ENCODE measurements at places on chromosomes 13 and 19.
A peak's percentile ranks its signal among the peaks of the same experiment; 100 is the strongest.

- H3K27me3 ChIP-seq, result no peaks in the 10 kb centered on the region
- no peak for DNase-seq
- no peak overlapping the region for H3K27ac ChIP-seq
Observed at GRCh38 chr13:79767126-79767525, 286.2 kb downstream of the NDFIP2 start.

- DNase-seq, result no peak
- no peak overlapping the region for H3K27ac ChIP-seq
- H3K4me3 ChIP-seq, result no peak overlapping the region
- H3K4me1 ChIP-seq, result peaks cover 16% of the 10 kb centered on the region
- H3K36me3 ChIP-seq, result peaks cover 4% of the 10 kb centered on the region
Observed at GRCh38 chr13:44574466-44574855, 1.7 kb downstream of the TSC22D1 start.

GRCh38 chr19:49413348-49413747 is 9.9 kb downstream of the PTH2 start:
- H3K4me1 ChIP-seq, result peaks cover 33% of the 10 kb centered on the region
- no peak overlapping the region for H3K4me3 ChIP-seq
- H3K36me3 ChIP-seq, result peaks cover 5% of the 10 kb centered on the region
- peaks cover 14% of the 10 kb centered on the region for H3K27me3 ChIP-seq

DNA sequence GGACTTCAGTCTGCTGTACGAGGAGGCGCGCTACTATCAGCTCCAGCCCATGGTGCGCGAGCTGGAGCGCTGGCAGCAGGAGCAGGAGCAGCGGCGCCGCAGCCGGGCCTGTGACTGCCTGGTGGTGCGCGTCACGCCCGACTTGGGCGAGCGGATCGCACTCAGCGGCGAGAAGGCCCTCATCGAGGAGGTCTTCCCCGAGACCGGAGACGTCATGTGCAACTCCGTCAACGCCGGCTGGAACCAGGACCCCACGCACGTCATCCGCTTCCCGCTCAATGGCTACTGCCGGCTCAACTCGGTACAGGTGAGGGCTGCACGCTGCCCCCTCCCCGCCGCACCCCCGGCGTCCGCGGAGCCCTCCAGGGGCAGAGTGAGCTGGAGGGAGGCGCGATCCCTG is 14.6 kb downstream of the KCTD15 start:
- H3K4me1 ChIP-seq, result peaks cover 2% of the 10 kb centered on the region
- H3K4me3 ChIP-seq, result no peak overlapping the region
- H3K36me3 ChIP-seq, result no peaks in the 10 kb centered on the region
- H3K27ac ChIP-seq, result no peak overlapping the region
- DNase-seq, result no peak
- no peaks in the 10 kb centered on the region for H3K27me3 ChIP-seq

DNA sequence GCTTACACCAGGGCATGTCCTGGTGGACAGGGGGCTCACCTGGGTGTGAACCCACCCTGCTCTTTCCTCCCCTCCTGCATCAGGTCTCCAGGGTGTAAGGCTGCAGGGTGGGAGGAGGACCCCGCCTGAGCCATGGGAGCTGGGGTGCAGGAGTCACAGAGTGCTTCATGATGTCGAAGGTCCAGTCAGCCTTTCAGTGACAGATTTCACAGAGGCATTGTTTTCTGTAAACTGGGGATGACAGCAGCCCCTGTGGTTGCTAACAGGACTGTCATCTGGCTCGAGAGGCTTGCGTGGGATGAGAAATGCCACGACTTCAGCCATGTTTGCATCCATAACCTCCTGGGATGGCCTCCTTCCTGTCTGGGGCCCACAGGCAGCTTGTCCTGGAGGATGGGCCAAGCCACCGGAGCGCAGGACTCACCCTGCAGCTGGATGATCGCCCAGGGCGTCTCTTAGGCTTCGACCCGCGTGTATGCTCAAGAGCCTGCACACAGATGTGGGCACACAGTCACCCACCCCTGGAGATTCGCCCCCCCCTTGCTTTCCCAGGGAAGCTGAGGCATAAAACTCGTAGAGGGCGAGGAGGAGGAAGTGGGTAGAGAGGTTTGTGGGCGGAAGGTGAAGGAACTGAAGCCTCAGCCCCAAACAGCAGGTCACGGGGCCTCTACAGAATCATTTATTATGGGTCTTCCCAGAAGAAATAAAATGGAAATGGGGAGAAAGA is 4.9 kb downstream of the NANOS3 start:
- peak overlapping the region; percentile 73 for H3K4me3 ChIP-seq
- H3K36me3 ChIP-seq, result no peaks in the 10 kb centered on the region
- H3K4me1 ChIP-seq, result peaks cover 32% of the 10 kb centered on the region
- peak overlapping the region; percentile 84 for H3K27ac ChIP-seq
- H3K27me3 ChIP-seq, result no peaks in the 10 kb centered on the region

GRCh38 chr13:39100996-39101738 is 62.9 kb downstream of the NHLRC3 start:
- no peaks in the 10 kb centered on the region for H3K27me3 ChIP-seq
- no peak overlapping the region for H3K27ac ChIP-seq
- H3K4me1 ChIP-seq, result peaks cover 2% of the 10 kb centered on the region

DNA sequence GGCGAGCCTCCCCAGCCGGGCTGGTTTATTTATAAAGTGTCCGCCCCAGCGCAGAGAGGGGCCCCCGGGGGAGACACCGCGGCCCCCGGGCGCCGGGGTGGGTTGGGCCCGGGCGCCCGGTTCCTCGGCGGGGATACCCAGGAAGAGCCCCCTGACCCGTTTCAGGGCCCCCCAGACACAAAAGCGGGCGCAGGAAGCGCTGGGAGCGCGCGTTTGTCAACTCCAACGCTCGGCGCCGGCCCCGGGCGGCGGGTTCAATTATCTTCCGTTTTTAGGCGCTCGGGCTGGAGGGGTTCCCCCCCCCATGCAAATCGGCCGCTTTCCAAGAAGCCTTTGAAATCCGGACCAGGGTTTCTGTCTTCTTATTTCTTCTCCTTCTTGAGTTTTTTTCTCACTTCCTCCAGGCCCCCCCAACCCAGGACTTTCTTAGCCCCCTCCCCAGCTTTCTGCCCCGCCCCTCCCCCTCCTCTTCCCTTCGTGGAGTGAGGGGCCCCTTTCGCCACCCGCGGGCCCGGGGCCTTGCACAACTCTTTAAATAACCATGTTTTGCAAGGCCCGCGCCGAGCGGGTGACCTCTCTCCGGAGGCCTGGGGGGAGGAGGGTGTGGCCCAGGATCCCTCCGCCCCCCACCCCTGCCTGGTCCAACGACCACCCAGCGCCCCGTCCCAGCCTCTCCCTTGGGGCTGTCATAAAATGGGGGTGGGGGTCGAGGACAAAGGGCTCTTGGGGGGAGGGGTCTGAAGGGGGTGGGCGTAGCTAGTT is 935 bp downstream of the ARID3A start:
- H3K4me3 ChIP-seq, result peak overlapping the region; percentile 81
- peak overlapping the region; percentile 80 for H3K27ac ChIP-seq
- H3K27me3 ChIP-seq, result no peaks in the 10 kb centered on the region
- peak; percentile 42 for DNase-seq

- H3K27ac ChIP-seq, result no peak overlapping the region
- H3K27me3 ChIP-seq, result no peaks in the 10 kb centered on the region
- DNase-seq, result no peak
- no peaks in the 10 kb centered on the region for H3K36me3 ChIP-seq
Observed at GRCh38 chr19:18770663-18771327, 20.3 kb downstream of the COMP start.

- no peaks in the 10 kb centered on the region for H3K27me3 ChIP-seq
- no peak for DNase-seq
- H3K36me3 ChIP-seq, result peaks cover 5% of the 10 kb centered on the region
- no peak overlapping the region for H3K4me3 ChIP-seq
- peaks cover 3% of the 10 kb centered on the region for H3K4me1 ChIP-seq
Observed at GRCh38 chr19:2421581-2422306, 5.6 kb downstream of the TIMM13 start.

- peaks cover 5% of the 10 kb centered on the region for H3K4me1 ChIP-seq
- DNase-seq, result no peak
- no peak overlapping the region for H3K4me3 ChIP-seq
- H3K27me3 ChIP-seq, result no peaks in the 10 kb centered on the region
- H3K27ac ChIP-seq, result no peak overlapping the region
Observed at GRCh38 chr19:9671655-9672054, 3.2 kb downstream of the ZNF562 start.

- DNase-seq, result no peak
- H3K4me3 ChIP-seq, result no peak overlapping the region
- no peaks in the 10 kb centered on the region for H3K4me1 ChIP-seq
- no peaks in the 10 kb centered on the region for H3K36me3 ChIP-seq
- H3K27me3 ChIP-seq, result no peaks in the 10 kb centered on the region
Observed at GRCh38 chr13:85469320-85469719, 329.9 kb downstream of the SLITRK6 start.

DNA sequence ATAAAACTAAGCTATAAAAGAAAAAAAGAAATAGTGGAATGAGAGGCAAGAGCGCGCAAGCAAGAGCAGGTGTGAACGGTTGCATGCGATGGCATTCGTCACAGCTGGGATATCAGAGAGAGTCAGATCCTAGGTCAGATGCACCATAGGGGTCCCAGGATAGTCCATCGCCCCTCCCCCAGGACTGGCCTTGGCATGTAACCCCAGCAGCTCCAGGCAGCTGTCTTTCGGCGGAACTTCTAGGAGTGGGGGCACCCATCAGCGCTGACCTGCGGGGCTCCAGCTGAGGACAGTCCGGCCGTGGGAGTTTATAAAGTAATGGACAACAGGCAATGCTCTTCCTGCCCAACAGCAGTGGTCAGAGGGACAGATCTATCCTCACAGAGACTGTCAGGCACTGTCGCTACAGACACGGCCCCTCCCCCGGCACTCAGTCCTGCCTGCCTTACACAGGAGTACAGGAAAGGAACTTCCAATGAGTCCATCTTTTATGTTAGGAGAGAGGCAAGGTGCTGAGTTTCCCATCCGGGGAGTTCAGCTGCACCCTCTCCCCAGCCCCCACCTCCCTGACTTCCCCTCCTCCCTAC is 1.4 kb downstream of the SIAH3 start:
- H3K27ac ChIP-seq, result no peak overlapping the region
- H3K27me3 ChIP-seq, result peaks cover 61% of the 10 kb centered on the region

DNA sequence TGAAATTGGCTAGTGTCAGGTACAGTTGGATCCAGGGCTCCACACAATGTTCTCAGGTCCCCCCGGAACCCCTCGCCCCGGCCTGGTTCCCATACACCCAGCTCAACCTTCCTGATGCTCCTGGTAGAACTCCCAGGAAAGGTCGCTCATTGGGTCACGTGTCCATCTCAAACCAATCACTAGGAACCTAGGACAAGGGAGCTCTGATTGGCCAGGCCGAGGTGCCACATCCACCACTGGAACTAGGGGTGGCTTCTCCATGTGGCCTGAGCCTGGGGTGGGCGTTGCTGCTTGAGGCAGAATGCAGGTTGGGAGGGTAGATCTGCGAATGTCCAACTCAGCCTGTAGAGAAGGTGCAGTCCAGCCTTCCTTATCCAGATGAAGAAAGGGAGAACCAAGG is 6.9 kb upstream of the MEF2B start:
- no peak for DNase-seq
- no peak overlapping the region for H3K27ac ChIP-seq
- no peaks in the 10 kb centered on the region for H3K27me3 ChIP-seq
- no peak overlapping the region for H3K4me3 ChIP-seq
- H3K4me1 ChIP-seq, result no peaks in the 10 kb centered on the region

GRCh38 chr19:2043251-2043641 is 7.8 kb downstream of the MKNK2 start:
- peaks cover 26% of the 10 kb centered on the region for H3K36me3 ChIP-seq
- peak; percentile 4 for DNase-seq
- H3K27me3 ChIP-seq, result no peaks in the 10 kb centered on the region
- peaks cover 6% of the 10 kb centered on the region for H3K4me1 ChIP-seq
- H3K4me3 ChIP-seq, result peak overlapping the region; percentile 67
- H3K27ac ChIP-seq, result peak overlapping the region; percentile 88

DNA sequence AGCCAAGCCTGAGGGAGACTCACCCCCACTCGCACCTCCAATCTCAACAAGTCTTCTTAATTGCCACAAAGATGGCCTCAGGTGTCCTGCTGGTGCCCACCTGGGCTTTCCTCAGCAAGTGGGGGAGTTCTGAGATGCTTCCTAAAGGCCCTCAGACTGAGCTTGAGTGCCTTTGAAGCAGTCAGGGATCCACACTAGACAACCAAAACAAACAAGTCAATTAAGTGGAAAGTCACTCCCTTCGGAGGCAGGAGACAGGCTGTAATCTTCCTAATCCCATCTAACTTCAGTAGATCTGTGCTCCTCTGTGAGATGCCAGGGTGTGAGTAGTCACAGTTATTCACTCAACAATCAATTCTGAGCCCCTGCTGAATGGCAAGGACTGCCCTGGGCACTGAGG is 68.3 kb upstream of the SERP2 start:
- DNase-seq, result no peak
- H3K36me3 ChIP-seq, result no peaks in the 10 kb centered on the region
- no peak overlapping the region for H3K27ac ChIP-seq
- peaks cover 19% of the 10 kb centered on the region for H3K27me3 ChIP-seq
- H3K4me1 ChIP-seq, result peaks cover 13% of the 10 kb centered on the region

DNA sequence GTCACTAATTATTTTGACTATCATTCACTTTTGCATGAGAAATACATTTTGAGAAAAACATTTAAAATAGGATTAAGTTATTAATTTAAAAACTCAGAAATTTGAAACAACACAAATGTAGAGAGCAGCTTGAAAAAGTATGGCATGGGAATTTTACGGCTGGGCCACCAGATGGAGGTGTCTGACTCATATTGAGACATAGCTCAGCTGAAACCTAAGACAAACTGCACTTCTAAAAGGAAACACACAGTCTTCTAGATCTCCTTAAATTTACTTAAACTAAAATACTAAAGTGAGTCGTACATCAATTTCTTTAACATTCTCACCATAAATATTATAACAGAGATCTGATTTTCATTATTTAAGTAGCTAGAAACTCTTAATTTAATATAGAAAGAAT is 41.9 kb upstream of the POSTN start:
- no peaks in the 10 kb centered on the region for H3K36me3 ChIP-seq
- no peaks in the 10 kb centered on the region for H3K27me3 ChIP-seq
- H3K27ac ChIP-seq, result no peak overlapping the region
- no peak overlapping the region for H3K4me3 ChIP-seq
- H3K4me1 ChIP-seq, result no peaks in the 10 kb centered on the region

GRCh38 chr13:110445183-110445582 is 116.3 kb downstream of the RAB20 start:
- no peak overlapping the region for H3K27ac ChIP-seq
- H3K36me3 ChIP-seq, result no peaks in the 10 kb centered on the region
- no peak for DNase-seq
- H3K4me3 ChIP-seq, result no peak overlapping the region

GRCh38 chr13:46801858-46802257 is 4.9 kb upstream of the ESD start:
- H3K36me3 ChIP-seq, result no peaks in the 10 kb centered on the region
- H3K27me3 ChIP-seq, result peaks cover 6% of the 10 kb centered on the region
- H3K4me1 ChIP-seq, result peaks cover 9% of the 10 kb centered on the region
- no peak overlapping the region for H3K4me3 ChIP-seq
- DNase-seq, result no peak

- H3K36me3 ChIP-seq, result peaks cover 11% of the 10 kb centered on the region
- DNase-seq, result no peak
- H3K4me1 ChIP-seq, result peaks cover 12% of the 10 kb centered on the region
- H3K4me3 ChIP-seq, result no peak overlapping the region
- no peak overlapping the region for H3K27ac ChIP-seq
- no peaks in the 10 kb centered on the region for H3K27me3 ChIP-seq
Observed at GRCh38 chr13:111219950-111220349, 100.5 kb upstream of the TEX29 start.

GRCh38 chr19:44869733-44870470 is 21.2 kb upstream of the TOMM40 start:
- H3K27me3 ChIP-seq, result no peaks in the 10 kb centered on the region
- peaks cover 3% of the 10 kb centered on the region for H3K4me1 ChIP-seq
- no peak for DNase-seq

All from T-helper 2 cell treated with Interferon-gamma antibody and Interleukin-4, amounts not matched to agents 5 μg/mL and 100 μg/mL, for 36 hours (primary cell).